ENCODE measurements at places on chromosomes 2 and 18.

DNA sequence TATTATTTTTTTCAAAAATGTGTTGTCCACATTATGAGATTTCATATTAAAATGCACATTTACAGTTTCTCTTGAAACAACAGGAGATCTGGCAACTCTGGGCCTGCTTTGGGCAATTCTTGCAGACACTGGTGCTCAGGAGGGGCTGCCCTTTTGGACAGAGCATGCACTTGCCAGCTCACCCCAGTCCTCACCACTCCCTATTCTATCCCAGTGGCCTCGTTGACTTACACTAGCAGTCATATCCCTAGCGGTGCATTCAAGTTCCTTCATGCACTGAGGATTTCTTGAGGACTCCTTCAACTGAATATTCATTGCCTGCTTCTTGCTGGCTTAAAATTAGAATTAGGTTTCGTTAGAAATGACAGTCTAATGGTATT is 87.9 kb upstream of the FHL2 start:
- DNase-seq = no peak

- DNase-seq = no peak
Measured at GRCh38 chr2:18242716-18243115, 317.7 kb downstream of the RDH14 start.

DNA sequence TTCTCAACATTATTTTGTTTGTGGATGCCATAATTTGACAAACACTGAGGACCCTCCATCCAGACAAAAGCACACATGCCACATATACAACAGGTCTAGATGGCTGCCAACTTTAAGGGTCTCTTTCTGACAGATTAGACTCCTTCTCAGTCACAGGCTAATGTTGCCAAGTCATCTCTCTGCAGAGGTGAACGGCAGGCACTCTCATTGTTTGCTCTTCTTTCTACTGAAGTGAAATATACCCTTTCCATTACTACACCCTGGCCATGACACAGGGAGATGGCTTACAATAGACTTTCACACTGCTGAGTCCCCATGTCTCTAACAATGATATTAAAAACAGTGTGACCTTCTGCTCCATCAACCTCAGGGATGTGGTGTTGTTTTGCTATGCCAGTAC is 47.5 kb upstream of the ZNF397 start:
- DNase-seq = no peak

GRCh38 chr2:8993902-8994278 is 9.6 kb downstream of the MBOAT2 start:
- DNase-seq = no peak

- no peak for DNase-seq
Measured at GRCh38 chr18:11669948-11670275, 19.2 kb upstream of the GNAL start.

GRCh38 chr2:241138471-241138870 is 10.8 kb downstream of the PASK start:
- DNase-seq = no peak

DNA sequence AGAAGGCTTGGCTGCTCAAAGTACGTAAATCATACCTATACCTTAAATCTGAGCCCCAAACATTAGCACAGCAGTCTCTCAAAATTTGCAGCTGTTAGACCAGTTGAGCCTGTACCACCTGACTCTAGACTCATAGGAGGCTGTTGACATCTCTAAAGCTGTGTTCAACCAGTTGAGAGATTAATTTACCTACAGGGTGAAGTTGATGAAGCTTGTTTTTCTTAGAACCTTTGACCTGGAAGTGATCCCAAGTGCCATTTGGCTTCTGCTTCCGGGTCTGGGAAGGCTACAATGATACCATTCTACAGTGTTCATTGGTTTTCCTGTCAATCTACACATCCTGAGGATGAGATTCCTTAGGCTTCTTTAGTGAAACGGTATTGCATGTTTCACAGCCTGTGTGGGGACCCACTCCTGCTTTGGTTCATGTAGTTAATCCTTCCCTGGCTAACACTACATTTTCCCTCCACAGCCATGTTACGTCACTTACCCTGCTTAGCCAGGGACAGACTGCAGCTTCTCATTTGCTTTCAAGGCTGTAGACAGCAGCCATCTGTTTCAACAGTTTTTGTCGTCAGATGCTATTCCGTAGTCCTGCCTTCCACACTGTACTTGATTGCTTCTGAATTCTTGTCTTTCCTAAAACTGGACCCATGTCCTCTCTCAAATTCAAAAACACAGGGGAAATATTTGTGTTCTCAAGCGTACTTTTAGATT is 4.7 kb upstream of the IL1RL2 start:
- no peak for DNase-seq

DNA sequence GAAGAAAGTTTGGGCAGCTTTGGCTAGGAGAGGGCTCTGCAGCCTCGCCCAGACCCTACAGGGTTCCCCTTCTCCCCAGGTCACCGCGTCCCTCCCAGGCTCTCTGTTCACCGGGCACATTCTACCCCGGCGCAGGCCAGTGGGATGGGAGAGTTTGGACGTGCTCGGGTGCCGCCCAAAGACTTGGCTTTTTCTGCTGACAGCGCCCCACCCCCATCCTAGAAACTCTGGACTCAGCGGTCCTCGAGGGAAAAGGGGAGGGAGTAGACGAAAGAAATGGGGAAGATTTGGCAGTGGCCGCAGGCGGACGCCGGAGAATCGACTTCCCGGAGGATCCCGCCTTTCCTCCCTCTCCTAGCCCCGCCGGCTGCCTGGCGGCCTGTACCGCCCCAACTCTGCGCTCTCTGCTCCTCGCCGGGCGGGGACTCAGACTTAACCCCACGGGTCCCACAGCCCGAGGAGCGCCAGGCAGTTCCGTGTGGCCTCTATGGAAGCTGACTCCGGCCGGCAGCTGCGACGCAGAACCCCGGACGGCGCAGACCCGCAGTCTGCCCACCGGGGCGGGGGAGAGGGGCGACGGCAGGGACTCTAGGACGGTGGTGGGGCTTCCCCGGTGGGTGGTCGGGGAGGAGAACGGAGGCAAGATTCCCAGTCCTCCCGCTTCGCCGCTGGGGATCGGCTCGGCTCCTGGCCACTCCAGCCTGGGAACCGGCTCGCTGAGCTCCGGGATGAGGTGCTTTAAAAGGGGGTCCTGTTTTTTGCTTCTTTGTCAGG is 863 bp upstream of the SIX2 start:
- peak; percentile 52 for DNase-seq

DNA sequence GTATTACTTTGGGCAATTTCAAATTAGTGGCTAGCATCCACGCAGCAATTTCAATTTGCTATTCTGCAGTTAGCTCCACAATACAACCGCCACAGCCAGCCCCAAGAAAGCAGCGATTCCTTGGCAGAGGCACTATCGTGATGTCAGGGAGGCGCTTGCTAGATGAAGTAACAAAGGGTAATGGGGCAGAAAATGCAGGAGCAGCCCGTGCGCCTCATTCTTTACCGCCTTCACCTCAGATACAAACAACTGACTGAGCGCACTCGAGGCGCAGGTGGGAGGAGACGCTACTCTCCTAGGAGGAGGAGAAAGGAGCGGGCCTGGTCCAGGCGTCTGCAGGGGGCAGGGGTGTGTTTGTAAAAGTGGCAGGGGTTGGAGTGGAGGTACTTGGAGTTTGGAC is 76.9 kb upstream of the ASB18 start:
- no peak for DNase-seq

DNA sequence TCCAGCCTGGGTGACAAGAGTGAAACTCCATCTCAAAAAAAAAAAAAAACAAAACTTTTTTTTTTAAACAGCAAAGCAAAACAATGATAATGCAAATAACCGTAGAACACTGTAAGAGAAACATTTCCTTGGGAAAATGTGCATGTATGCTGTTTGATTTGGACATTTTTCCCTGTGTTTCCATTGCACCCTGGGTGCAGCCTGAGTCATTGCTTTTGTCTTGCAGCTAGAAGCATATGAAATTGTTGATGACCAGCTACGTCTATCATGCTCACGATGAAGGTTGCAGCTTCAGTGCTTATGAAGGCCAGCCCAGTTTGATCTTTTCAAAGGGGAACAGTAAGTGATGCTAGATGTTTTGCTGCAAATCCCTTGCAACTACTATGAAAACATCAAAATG is 41.5 kb downstream of the MOGAT1 start:
- no peak for DNase-seq

DNA sequence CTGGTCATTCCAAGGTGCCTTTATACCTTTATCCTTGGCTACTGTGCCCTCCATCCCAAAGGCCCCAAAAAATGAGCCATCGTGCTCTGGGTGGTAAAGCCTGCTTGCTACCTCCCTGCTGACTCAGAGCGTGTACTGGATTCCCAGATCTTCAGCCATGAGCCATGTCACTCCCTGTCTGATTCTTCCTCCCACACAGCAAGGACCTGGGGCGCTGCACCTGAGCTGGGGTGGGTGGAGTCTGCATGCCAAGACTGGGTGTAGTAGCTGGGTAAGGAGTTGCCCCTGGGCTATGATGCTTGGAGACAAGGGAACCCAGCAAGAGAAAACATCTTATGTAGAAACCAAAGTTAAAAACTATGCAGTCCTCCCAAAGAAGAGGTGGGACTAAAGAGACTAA is 37.2 kb upstream of the APCDD1 start:
- no peak for DNase-seq

DNA sequence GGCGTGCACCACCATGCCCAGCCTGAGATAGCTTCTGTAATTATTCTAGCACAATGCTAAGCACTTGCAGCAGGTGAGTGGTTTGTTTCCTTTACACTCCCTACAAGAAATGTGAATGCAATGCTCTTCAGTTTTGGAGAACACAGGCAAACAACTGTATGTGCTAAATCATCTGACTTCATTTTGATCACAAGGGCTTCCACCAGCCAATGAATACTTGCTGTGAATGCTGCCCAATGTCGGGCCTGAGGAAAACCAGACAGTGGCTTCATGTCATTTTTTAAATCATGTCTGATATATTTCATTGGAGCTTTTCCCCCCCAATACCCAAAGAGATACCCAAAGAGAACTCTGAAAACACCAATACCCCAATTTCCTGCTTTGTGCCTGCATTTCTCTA is 155.6 kb upstream of the XPO1 start:
- DNase-seq = no peak

DNA sequence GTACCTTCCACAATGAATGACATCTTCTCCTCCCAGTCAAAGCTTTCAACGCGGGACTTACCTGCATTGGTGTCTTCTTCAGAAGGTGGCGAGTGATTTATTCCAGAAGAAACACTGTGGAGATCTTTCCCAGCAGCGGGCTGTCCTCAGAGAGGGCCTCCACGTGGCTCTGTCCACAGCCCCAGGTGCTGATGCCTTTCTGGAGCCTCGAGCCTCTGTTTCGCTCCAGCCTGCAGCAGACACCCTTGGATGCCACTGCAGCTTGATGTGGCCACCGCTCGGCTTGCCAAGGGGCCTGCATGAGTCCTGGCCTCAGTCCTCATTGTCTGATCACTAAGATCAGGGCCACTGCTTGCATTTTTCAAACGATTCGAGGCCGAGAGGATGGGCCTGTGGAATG is 46.6 kb upstream of the GALR1 start:
- DNase-seq = no peak

- DNase-seq = peak; percentile 24
Measured at GRCh38 chr18:40108596-40108995, 1846.4 kb upstream of the PIK3C3 start.

GRCh38 chr2:210049831-210050230 is 47.4 kb downstream of the RPE start:
- no peak for DNase-seq

DNA sequence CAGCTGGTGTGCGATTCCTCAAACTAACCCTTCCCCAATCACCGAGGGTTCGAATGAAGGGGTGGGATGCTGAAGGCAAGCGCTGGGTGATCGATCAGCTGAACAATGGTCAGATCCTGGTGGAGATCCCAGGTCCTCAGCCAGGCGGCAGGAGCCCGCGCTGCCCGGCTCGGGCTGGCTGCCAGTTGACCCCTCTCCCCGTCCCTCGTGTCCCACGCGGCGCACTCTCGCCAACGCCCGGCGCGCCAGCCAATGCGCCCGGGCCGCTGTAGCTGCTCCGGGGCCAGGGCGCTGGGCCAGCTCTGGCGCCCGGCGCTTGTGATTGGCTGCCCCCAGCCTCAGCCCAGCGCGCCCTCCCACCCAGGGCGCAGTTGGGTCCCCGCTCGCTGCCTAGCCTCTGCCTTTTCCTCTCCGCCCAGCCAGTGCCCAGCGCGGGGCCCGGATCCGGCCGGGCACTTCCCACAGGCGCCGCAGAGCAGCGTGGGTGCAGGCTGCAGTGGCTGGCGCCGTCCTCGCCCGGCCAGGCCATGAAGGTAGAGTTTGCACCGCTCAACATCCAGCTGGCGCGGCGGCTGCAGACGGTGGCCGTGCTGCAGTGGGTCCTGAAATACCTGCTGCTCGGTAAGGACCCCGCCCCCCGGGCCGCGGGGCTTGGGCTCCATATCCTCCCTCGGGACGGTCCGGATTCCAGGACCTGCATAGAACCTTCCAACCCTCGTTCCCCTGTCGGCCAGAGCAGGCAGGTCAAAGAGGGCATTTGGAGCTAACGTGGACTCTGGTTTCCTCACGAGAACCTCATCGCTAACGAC is at the start of gene MOGAT1:
MOGAT1 (plus strand) TSS at position 400 of the 809 bp plus-strand sequence; CDS start at position 528, 128 bp downstream.
- peak; percentile 56 for DNase-seq

DNA sequence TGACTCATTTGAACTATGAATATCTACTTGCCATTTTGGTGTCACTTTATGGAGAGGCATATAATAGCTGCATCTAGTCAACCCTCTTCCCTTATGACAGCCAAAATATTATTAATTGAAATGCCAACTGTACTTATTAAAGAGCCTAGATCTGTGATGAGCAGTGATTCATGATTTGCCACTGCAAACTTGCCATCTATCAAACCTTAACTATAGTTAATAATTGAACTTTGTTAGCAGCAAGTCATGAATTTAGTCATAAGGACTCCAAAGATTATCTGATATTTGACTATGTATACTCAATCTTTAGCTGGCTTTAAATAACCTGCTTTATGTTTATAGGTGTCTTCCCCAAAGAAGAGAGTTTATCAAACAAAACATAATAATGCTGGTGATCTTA is 116.4 kb upstream of the VWC2L start:
- DNase-seq = no peak

GRCh38 chr18:23838801-23839366 is 149.6 kb downstream of the LAMA3 start:
- no peak for DNase-seq

DNA sequence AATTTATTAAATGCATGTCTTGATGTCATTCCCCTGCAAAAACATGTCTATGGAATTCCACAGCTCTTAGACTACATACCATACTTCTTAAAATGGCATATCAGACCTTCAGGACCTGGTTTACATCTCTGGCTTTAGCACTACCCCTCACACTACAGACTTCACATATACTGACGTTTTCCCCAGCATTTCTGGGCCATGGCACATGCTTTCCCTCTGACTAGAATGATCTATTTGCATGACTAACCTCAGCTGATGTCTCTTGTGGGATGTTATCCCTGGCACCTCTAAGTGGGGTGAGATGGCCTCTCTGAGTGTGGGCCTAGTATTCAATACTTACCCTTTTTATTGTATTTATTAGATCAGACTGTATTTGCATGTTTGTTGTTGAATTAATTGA is 381.6 kb downstream of the ERBB4 start:
- no peak for DNase-seq

DNA sequence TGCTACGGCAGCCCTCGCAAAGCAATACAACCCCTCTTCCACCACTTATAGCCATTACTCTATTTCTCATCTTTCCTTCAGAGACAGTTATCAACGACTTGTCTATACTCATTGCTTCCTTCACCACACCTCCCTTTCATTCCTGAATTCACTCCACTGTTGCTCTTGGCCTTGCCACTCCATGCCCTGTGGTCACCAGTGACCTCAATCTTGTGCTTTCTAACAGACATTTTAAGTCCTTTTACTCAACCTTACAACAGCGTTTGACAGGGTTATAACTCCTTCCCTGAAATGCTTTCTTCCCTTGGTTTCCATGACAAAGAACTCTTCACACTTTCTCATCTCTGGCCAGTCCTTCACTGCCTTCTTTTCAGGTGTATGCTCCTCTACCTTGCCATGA is 90.6 kb upstream of the CCDC141 start:
- DNase-seq = no peak

- no peak for DNase-seq
Measured at GRCh38 chr2:136362676-136363390, 244.9 kb upstream of the CXCR4 start.
